ENCODE measurements at places on chromosomes 7 and 10.

DNA sequence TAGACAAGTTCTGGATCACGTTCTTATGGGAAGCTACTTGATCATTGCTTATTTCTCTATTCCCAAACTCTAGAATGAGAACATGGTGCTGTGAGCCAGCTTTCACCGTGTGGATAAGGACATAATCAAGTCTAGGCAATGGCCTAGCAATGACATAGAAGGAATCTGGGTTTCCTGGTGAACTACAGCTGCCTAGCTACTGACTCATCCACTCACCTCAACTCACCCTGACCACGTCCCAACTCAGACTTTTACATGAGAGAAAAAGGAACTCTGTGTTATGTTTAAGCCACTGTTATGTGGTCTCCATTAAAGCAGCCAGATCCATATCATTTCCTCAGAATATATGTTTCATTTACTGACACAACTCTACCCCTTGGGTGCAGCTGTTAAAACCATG is 18.8 kb upstream of the MET start:
- DNase-seq, result no peak

DNA sequence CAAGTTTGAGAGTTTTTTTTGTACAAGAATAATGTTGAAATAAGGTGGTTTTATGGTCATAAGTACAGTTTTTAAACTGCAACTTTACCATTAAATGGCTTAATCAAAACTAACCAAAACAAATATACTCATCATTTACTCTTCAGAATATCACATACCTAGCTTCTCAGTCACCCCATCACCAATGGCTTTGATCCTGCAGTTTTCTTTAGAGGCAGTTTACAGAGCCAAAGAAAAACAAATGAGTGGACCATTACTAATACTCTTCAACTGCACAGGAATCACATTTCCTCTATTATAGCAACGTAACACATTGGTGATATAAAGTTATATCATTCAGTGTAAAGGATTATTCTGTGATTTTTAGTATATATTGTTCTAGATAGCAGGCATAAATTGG is 576.1 kb upstream of the LRRTM3 start:
- no peak for DNase-seq

GRCh38 chr10:121864168-121864567 is 63.7 kb downstream of the ATE1 start:
- no peak for DNase-seq

- no peak for DNase-seq
Measured at GRCh38 chr10:126160971-126161630, 227.2 kb downstream of the ADAM12 start.

- no peak for DNase-seq
Measured at GRCh38 chr7:71691538-71691937, 559.6 kb downstream of the GALNT17 start.

DNA sequence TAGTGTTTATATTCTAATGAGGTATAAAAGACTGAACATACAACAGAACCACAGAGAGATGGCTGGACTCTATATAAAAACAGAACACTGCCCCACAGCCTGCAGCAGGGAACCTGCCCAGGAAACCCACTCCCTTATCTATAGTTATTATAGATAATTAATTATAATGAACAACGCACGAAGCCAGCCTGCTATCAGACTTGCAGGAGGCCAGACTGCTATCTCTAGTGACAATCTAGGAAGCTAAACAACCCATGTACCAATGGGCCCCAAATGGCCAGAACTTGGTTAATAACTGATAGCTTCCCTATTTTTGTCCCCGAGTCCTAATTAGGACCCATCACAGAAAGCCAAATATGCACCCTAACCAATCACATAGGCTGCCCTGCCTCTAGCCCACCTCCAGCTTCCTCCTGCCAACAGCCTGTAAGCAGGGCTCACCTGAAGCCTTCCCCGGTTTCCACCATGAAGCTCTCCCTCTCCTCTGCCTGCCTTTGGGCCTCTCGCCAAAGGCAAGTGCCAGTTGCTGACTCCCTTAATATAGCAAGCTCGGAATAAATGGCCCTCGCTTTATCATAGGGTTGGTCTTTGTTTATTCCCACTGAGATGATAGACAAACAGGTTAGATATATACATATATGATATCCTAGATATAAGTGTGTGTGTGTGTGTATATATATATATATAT is 74.5 kb downstream of the SYPL1 start:
- no peak for DNase-seq

GRCh38 chr7:80783678-80784327 is 135.0 kb downstream of the SEMA3C start:
- DNase-seq, result no peak

DNA sequence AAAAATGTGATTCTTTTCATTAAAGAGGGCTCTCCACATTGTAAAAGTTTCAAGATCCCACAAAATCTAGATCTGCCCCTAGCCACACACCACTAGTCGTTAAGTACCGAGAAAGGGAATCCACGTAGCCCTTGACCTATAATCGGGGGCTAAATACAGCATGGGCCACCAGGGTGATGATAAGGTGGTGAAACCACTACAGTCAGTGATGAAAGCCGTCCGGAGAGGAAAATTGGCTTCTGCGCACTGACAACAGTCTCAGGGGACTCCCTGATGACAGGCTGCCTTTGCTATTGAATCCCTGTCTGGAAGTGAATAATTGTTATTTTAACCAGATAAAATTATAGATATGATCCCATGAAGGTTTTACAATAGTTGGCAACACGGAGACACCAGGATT is 4.6 kb downstream of the TECTB start:
- peak; percentile 36 for DNase-seq

DNA sequence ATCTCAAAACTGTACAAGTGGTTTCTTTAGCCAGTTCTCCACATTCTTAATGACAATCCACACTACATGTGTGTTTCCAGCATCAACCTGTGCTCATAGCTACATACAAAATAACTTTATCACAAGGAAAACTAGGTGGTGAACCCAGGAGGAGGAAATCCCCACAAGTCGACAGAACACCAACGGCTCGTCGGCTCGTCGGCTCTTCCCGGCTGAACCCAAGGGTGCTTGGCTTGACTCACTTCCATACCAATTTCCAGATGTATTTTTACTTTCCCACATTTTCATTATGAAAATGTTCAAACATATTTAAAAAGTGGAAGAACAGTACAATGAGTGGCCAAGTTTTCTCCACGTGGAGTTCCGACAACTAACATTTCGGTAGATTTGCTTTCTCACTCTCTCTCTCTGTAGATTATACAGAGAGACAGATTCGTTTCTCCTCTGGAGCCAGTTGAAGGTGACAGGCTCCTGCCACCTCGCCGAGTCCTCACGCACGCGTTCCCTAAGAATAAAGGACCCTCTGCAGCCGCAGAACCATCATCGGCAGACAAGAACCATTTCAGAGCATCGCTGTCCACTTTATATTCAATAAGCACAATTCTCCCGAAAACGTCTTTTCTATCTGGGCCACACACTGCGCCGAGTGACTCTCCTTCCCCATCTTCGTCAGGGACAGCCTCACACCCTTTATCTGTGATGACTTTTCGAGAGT is 53.3 kb downstream of the DIP2C start:
- no peak for DNase-seq

DNA sequence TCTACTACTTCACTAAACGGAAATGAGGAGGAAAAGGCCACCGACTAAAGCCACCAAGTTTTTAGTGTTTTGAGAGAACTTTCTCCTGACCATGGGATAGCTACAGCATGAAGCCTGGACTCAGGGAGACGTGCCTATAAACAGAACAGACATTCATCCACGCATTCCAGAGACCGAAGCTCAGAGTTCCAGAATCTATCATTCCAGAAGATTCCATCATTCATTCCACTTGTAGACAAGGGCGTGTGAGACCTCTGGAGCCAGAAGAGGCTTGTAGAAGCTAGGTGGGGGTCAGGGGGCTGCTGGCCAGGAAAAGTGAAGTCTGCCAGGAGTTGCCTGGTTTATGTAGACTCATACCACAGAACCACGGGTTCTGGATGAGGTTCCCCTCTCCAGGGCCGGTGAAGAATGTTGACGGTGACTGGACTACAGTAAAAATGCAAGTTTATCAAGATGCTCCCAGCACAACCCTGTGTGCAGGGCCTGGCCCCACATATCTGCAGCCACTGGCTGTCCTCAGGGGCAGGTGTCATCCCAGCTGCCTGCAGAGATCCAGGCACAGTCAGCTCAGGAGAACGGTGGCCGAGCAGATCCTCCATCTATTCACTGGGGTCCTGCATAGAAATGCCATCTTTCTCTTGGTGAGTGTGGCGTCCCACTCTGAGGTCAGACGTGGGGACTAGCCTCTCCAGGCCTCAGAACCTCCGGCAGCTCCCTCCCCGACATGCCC is 215.7 kb downstream of the USP6NL start:
- DNase-seq, result no peak

GRCh38 chr10:84965468-84965867 is 637.1 kb downstream of the CCSER2 start:
- peak; percentile 51 for DNase-seq

- DNase-seq, result no peak
Measured at GRCh38 chr10:74021248-74022055, 23.5 kb downstream of the VCL start.

DNA sequence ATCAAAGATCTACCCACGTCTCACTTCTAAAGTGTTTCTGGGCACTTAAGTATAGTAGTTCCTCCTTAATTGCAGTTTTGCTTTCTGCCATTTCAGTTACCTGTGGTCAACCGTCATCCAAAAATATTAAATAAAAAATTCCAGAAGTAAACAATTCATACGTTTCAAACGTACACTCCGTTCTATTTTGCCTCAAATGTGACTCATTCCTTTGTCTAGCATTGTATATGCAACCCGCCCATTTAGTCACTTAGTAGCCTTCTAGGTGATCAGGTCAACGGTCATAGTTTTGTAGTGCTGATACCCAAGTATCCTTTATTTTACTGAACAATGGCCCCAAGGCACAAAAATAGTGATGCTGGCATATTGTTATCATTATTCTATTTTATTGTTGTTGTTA is 33.8 kb downstream of the HGF start:
- no peak for DNase-seq

DNA sequence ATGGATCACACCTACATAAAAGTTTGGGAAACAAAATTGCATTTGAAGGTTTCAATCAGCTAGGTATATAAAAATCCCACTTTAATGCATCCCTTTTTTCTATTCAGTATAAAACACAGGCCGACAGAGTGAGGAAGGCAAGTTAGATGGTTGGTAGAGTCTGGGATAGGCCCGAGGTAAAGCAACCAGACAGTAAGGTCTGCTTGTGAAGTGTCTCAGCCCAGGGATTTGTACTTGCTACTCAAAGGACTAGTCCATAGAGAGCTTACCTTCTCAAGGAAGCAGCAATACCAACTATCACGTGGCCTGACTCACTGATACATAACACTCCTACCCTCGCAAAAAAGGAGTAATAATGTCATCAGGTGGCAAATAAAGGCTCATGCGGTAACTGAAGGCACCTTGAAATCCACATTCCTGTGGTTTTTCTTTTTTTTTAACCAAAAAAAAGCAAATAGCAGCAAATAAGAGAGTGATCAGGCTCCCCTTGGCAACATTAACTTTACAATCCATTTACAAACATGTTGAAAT is 56.2 kb upstream of the ATP6V0A4 start:
- DNase-seq, result no peak

DNA sequence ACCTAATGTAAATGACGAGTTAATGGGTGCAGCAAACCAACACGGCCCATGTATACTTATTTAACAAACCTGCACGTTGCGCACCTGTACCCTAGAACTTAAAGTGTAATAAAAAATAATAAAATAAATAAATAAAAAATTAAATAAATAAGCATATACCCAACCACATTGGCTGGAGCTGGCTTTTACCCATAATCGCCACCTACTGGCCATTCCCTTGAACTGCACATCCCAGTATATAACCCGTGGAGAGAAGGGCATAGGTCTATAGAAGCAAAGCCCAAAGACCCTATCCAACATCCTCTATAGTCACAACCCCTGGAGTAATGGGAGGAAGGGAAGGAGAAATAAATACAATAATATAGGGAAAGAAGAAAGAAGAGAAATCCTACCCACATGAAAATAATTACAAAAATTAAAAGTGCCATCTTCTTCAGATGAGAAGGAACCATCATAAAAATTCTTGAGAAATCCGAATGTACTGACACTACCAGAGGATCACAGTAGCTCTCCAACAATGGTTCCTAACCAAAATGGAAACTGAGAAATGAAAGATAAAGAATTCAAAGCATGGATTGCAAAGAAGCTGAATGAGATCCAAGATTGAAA is 65.6 kb downstream of the TWIST1 start:
- no peak for DNase-seq

DNA sequence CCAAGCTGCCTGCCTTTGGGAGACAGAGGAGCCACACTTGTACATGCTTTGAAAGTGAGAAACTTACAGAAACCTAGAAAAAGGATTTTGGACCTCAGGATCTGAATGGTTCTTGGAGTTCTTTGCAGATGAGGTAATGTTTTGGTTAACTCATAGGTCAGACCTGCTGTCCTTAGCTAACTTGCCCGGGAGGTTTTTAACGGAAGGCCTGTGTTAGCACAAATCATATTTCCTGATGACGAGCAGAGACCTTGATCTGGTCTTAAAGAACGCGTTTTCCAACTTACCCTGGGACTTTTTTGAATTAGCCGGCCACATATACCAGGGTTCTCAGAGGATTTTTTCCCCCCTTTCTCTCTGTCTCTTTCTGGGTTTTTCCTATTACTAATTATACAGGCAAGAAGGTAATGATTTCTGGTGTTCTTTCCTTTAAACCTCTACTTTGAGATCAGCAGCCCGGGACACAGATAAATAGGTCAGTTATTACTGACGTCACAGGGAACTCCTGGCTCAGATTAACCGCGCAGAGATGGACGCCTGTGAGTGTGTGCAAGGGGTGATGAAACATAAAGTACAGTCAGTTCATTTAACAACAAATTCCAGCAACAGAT is 101.7 kb upstream of the KLF6 start:
- peak; percentile 37 for DNase-seq

DNA sequence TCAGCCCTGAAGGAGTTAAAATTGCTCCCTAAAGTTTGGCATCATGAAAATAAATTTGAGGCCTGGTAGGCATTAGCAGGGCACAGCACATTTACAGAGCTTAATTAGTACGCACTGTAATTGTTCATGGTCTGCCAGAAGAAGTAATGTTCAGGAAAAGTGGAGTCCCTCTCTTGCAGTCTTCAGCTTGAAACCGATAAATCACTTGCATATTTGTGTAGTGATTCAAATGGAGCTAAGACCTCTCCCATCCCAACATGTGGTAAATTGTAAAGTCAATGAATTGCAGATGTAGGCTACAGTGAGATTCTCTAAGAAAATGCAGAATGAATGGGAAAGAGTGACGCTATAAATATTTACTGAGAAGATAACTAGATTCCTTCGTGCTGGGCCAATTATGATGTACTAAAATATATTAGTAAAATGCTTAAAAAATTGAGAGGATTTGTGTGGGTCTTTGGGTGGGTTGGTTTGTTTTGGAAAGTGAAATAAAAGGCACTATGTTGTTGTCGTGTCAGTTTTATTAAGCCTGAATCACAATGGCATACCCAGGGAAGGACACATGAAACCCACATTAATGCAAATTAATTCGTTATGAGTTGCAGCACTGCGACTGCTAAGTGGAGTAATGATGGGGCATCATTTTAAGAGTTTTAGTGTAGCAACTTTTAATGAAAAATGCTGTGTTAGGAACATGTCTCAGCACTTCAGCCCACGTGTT is 8.4 kb downstream of the TCF7L2 start:
- no peak for DNase-seq

Measured in right hindlimb (tissue), 1 donor.